ENCODE measurements at places on chromosomes 1 and 21.

DNA sequence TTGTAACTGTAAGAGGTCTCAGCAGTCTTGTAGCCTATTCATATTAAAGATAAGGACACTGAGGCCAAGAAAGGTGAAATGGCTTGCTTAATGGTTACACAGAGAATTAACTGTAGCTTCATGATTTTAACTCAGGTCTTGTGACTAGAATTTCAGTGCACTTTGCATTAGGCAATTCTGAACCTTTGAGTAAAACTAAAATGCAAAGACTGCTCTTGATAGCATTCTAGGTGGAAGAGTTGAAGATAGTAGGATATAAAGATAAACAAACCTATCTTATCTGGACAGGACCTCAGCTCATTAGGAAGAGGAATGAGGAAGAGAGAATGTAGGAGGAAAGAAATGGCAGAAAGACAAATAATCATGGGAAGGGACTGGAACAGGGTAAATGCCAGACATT lies 68.6 kb upstream of the RGL1 start:
- no peak for DNase-seq

- no peak for DNase-seq
These were observed 81.3 kb upstream of the ZNF281 start for GRCh38 chr1:200491103-200491502.

DNA sequence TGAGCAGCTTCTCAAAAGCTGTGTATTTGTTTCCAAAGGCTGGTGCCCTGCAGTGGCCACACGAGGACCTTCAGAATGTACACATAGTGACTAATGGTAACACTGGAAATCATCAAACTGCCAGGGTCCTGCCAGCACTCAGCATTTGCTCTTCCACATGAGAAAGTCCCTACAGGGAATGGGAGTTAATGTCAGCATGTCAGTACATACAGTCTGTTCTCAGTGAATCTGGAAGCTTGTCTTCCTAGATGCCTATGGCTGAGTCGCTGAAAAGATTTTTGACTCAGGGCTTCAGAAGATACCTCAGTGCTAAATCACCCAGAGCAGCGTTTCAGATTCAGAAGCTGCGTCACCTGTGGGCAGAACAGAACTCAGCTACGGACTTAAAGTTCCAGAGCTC lies 108.2 kb downstream of the CDC7 start:
- DNase-seq = no peak

- no peak for DNase-seq
These were observed 111.4 kb upstream of the ZNF678 start for GRCh38 chr1:227451954-227452353.

DNA sequence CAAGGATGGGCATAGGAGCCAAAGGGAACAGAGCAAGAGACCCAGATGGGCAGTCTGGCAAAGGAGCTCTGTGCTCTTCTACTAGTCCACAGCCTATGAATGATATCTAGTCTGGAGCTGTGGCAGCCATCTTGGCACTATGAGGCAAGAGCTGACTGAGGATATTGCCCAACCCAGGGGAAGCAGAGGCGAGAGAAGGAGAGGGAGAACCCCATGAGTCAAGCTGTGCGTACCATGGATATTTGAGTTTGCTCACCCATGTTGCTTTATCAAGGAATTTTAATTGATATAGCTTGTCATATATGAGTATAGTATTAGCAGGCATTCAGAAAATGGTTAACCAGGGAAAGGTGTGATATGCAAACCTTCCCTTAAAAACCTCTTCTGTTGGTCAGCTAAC lies 420.9 kb downstream of the PRDM2 start:
- DNase-seq = no peak

- no peak for DNase-seq
These were observed 68.7 kb upstream of the PAX7 start for GRCh38 chr1:18561967-18562366.

DNA sequence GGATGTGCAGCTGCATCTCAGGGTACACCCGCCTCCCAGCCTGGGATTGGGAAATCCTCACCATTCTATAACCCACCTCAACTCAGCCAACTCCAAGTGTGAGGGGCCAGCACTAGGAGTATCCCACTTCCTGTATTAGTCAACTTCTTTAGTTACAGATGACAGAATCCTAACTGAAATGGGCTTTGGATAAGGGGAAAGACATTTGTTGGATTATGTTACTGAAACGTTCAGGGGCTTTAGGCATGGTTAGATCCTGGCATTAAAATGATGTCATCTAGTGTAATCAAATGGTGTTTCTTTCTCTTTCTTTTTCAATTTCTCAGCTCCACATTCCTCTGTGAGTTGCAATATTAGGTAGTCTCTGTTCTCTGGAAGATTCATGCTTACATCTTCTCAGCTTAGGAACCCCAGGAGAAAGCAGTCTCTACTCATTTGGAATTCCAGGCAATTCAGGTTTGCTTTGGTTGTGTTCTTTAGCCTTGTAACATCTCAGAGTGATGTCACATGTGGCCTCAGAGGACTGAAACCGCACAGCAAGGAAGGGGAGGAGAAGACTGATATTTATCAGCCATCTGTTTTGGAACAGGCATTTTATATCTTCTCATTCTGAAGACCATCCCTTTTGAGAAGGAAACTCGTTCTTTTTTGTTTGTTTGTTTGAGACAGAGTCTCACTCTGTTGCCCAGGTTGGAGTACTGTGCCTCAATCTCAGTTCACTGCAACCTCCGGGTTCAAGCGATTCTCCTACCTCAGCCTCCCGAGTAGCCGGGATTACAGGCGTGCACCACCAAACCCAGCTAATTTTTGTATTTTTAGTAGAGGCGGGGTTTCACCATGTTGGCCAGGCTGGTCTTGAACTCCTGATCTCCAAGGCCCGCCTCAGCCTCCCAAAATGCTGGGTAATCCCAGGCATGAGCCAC lies 18.9 kb upstream of the TMEM54 start:
- DNase-seq = no peak
